ENCODE measurements at places on chromosomes 2 and 18. TPM values are rescaled to one million over a fixed set of nuclear protein-coding genes. Genes with fewer than 3 reads are reported as not detected.
A peak's percentile ranks its signal among the peaks of the same experiment; 100 is the strongest.

GRCh38 chr2:85758361-85759256, 4.8 kb downstream of the ATOH8 start:
- no peak for DNase-seq
- H3K4me1 ChIP-seq: peaks cover 24% of the 10 kb centered on the region
- H3K4me3 ChIP-seq: no peak overlapping the region
- no peaks in the 10 kb centered on the region for H3K36me3 ChIP-seq
- no peak overlapping the region for H3K27ac ChIP-seq
- no peaks in the 10 kb centered on the region for H3K27me3 ChIP-seq

Gene CHST9
- not detected for polyA plus RNA-seq

- no peaks in the 10 kb centered on the region for H3K4me1 ChIP-seq
- no peaks in the 10 kb centered on the region for H3K36me3 ChIP-seq
- H3K27ac ChIP-seq: no peak overlapping the region
- no peak for DNase-seq
- no peak overlapping the region for H3K4me3 ChIP-seq
These were observed 75.8 kb upstream of the FN1 start for GRCh38 chr2:215511454-215512346.

DNA sequence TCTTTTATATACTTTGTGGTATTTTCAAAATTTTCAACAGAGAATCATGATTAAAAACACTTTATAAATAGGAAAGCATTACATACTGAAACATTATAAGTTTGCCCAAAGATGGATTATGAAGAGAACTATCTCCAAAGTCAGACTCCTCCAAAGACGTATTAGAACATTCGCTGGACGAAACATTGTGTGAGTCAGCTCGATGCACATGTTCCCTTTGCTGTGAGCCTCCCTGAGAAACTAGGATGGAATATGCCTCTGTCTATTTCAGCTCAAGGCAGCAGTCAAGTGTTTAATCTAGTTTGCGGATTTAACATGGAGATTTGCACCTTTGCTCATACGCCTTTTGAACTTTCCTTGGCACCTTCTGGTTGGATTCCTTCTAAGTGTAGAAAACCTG, 92.2 kb upstream of the NCKAP5 start:
- no peak overlapping the region for H3K27ac ChIP-seq
- no peaks in the 10 kb centered on the region for H3K4me1 ChIP-seq
- no peak for DNase-seq
- no peaks in the 10 kb centered on the region for H3K27me3 ChIP-seq
- no peak overlapping the region for H3K4me3 ChIP-seq

DNA sequence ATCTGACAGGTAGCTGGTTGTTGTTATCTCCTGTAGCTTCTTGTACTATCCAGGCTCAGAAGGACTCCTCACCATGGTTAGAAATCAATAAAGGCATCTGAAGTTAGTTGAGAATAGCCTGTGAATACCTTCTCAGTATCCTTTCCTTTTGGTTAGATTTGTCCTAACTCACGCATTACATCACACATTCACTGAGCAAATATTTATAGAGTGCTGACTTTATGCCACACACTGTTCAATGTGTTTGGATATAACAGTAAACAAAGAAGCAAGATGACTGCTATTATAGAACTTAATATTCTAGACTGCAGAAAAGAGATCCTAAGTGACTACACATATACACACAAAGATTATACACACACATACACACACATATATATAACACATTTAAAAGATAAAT, 889.9 kb upstream of the CHAC2 start:
- H3K27me3 ChIP-seq: no peaks in the 10 kb centered on the region
- no peak overlapping the region for H3K27ac ChIP-seq
- no peaks in the 10 kb centered on the region for H3K4me1 ChIP-seq
- no peaks in the 10 kb centered on the region for H3K36me3 ChIP-seq
- DNase-seq: no peak

DNA sequence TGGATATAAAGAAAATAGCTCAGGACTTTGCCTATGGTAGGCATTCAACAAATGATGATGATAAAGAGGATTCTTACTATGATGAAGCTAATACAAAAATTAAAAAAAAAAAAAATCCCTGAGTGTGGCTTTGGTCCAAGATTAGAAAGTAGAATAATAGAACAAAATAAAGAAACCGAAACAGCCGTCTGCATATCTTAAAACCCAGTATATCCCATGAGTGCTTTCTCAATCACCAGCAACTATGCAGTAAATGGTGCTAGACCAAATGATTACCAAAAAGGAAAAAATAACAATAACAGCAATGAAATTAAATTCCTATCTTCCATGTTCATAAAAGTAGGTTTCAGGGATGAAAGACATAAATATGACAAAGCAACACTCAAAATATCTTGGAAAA, 59.3 kb upstream of the DCC start:
- no peaks in the 10 kb centered on the region for H3K4me1 ChIP-seq
- no peaks in the 10 kb centered on the region for H3K36me3 ChIP-seq
- no peak for DNase-seq
- no peaks in the 10 kb centered on the region for H3K27me3 ChIP-seq
- no peak overlapping the region for H3K4me3 ChIP-seq

- H3K36me3 ChIP-seq: no peaks in the 10 kb centered on the region
- peaks cover 23% of the 10 kb centered on the region for H3K4me1 ChIP-seq
- H3K4me3 ChIP-seq: peak overlapping the region; percentile 72
- H3K27me3 ChIP-seq: no peaks in the 10 kb centered on the region
- peak; percentile 48 for DNase-seq
- peak overlapping the region; percentile 83 for H3K27ac ChIP-seq
These were observed 144.1 kb downstream of the UBE2E3 start for GRCh38 chr2:181124497-181124896.

DNA sequence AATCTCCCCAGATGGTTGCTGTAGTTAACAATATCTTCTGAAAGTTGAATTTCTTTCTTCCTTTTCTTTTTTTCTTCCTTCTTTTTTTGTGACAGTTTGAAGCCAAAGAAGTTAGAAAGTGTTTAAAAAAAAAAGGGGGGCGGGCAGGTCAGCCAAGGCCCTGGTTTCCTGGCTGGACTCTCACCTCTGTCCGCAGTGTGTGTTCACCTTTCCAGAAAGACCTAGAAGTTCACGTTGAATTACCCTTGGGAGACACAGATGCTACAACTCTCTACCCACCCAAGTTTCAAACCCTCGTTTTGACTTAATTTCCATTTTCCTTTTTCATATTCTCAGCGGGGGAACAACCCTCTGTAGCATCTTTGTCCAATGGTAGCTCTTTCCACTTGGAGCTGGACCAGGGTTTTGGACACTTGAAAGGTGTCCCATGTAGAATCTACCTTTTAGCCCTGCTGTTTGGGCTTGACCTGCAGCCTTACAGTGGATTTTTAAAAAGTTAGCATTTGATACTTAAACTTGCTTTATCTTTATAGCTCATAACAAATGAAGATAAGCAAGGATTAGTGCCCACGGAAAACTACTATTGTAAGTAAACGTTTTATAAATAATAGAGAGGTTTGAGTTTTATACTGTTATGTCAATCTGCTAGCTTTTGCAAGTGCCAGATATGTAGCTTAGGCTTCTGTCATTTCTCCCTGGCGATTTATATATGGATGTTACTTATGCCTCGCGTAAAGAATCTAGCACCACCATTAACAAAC, 20.0 kb downstream of the MEP1B start:
- no peak for DNase-seq
- no peaks in the 10 kb centered on the region for H3K36me3 ChIP-seq
- H3K4me1 ChIP-seq: no peaks in the 10 kb centered on the region

Gene CFC1
- polyA plus RNA-seq: not detected

Gene RGPD4
- polyA plus RNA-seq: not detected

Gene GREB1L
- polyA plus RNA-seq: not detected

DNA sequence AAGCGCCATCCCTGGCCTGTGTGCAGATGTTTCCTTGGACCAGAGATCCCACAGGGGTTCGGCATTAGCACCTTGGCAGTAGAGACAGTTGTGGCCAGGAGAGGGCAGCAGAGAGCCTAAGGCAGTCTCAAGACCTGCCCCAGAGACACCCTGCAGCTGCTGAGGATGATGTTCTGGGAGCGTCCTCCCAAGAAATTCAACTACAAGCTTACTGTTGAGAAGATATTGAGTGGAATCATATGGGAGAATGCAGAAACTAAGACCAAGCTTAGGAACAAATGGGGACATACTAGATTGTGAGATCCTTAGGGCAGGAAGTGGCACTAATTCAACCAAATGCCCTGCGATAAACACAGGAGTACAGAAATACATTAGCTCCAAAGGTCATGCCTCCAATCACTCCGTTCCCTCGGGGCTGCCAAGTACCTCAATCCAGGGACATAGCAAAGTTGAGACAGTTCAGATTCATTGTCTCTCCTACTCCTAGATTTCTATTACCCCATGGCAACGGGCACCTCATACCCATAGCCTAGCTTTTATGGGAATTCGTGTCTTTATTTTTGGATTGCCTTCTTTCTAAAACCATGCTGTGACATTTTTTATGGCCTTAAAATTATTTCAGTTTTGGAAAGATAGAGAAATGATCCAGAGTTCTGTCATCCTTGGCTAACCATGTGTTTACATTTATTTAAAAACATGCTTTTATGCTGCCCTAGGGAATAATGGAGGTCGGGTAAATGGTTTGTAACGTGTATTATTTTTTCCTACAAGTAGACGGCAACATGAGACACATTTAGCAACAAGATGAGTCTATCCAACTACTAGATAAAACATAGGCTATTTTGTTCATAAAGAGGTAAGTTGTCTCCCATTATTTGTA, 2.2 kb upstream of the ERMN start:
- peak; percentile 89 for DNase-seq
- peak overlapping the region; percentile 59 for H3K4me3 ChIP-seq
- peaks cover 4% of the 10 kb centered on the region for H3K36me3 ChIP-seq

Gene LYPD6
- not detected for polyA plus RNA-seq

Gene NPPC
- polyA plus RNA-seq: not detected

- H3K4me3 ChIP-seq: no peak overlapping the region
- H3K27me3 ChIP-seq: no peaks in the 10 kb centered on the region
- DNase-seq: no peak
- H3K36me3 ChIP-seq: no peaks in the 10 kb centered on the region
- no peak overlapping the region for H3K27ac ChIP-seq
- H3K4me1 ChIP-seq: no peaks in the 10 kb centered on the region
These were observed 154.8 kb upstream of the TFPI start for GRCh38 chr2:187709065-187709464.

DNA sequence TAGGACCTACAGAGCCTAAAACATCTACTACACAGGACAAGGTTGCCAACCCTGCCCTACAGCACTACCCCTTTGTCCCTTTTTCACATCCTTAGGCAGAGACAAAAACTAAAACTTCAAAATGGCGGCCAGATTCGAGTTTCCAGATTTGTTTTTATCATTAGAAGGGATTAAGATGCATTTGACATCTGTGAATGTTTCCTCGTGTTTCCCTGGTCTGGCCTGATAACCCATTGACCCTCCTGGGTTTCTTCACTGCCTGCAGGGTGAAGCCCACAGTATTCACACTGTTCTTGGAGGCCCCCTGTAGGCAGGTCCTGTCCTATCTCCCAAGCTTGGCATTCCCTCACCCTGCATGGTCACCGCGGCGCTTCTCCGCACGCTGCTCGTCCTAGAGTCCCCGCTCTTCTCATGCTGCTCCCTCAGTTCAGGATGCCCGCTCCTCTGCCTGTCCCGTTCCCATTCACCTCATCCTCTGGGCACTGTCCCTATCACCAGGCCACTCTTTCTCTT, 67.6 kb downstream of the TPGS2 start:
- no peak overlapping the region for H3K4me3 ChIP-seq
- no peaks in the 10 kb centered on the region for H3K4me1 ChIP-seq
- no peaks in the 10 kb centered on the region for H3K27me3 ChIP-seq
- H3K27ac ChIP-seq: no peak overlapping the region

Gene TOGARAM2
- not detected for polyA plus RNA-seq

GRCh38 chr2:234341306-234341985, 155.4 kb downstream of the ARL4C start:
- H3K4me3 ChIP-seq: no peak overlapping the region
- H3K27ac ChIP-seq: no peak overlapping the region
- no peaks in the 10 kb centered on the region for H3K4me1 ChIP-seq
- DNase-seq: no peak

DNA sequence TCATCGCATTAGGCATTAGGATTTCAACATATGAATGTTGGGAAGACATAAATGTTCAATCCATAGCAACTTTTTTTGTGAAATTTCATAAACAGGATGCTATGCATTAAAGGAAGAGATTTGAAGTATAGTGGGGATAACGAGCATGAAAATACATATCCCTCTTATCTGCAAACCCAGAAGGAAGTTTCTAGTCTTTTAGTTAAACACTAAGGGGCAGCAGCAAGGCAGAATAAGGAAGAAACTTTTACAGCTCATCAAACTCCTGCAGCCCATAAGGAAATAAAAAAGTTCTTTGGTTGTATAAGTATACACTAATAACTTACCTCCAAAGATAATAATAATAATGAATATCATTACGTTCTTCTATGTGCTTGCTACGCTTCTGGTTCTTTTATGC, 81.5 kb downstream of the CD226 start:
- peaks cover 13% of the 10 kb centered on the region for H3K36me3 ChIP-seq
- DNase-seq: no peak
- H3K4me3 ChIP-seq: no peak overlapping the region
- H3K4me1 ChIP-seq: no peaks in the 10 kb centered on the region
- no peak overlapping the region for H3K27ac ChIP-seq

DNA sequence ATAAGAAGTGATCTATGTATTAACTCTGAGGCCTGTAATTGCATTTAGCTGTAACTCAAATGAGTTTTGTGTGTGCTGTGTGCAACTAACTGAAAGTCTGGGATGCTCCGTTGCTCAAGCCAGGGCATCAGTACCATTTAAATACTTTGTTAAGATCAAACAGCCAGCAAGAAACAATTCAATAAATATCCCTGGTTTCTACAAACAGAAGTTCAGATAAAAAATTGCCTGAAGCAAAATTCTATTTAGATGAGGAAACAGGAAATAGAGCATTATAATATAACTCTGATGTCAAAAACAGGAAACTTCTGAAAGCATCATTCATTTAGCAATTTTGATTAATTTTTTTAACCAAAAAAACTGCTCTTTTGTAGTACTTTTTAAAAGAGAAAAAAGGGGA, 18.9 kb upstream of the SLC38A11 start:
- no peaks in the 10 kb centered on the region for H3K27me3 ChIP-seq
- H3K4me1 ChIP-seq: no peaks in the 10 kb centered on the region
- H3K4me3 ChIP-seq: no peak overlapping the region
- DNase-seq: no peak
- no peaks in the 10 kb centered on the region for H3K36me3 ChIP-seq

- H3K27ac ChIP-seq: no peak overlapping the region
- H3K36me3 ChIP-seq: no peaks in the 10 kb centered on the region
- no peaks in the 10 kb centered on the region for H3K27me3 ChIP-seq
- DNase-seq: no peak
- no peaks in the 10 kb centered on the region for H3K4me1 ChIP-seq
- H3K4me3 ChIP-seq: no peak overlapping the region
These were observed 48.6 kb downstream of the NRP2 start for GRCh38 chr2:205730701-205731582.

DNA sequence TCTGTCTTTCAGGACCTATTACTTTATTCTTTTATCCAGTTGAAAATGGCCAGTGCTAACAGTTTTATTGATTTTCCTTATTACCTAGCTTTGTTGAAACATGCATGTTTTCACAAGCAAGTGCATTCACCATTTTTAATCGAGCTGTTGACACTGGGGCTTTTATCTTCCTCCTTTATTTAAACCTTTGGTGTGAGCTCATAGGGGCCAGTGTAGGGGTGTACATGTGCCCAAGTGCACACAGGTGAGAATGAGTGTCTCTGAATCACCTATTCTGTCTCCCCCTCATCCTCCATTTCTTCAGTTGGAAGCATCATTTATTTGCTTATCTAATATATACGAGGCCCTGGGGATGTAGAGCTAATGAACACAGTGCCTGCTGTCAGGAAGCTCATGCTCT, 199.1 kb downstream of the PRKCE start:
- H3K27me3 ChIP-seq: no peaks in the 10 kb centered on the region
- DNase-seq: no peak
- no peaks in the 10 kb centered on the region for H3K4me1 ChIP-seq
- no peak overlapping the region for H3K4me3 ChIP-seq
- H3K36me3 ChIP-seq: no peaks in the 10 kb centered on the region
- no peak overlapping the region for H3K27ac ChIP-seq
